ENCODE measurements at places on chromosomes 2 and 18.

GRCh38 chr2:3249476-3249962 lies 128.1 kb downstream of the EIPR1 start:
- no peak for DNase-seq

GRCh38 chr2:42192652-42193566 lies 23.8 kb downstream of the EML4 start:
- DNase-seq, result no peak

DNA sequence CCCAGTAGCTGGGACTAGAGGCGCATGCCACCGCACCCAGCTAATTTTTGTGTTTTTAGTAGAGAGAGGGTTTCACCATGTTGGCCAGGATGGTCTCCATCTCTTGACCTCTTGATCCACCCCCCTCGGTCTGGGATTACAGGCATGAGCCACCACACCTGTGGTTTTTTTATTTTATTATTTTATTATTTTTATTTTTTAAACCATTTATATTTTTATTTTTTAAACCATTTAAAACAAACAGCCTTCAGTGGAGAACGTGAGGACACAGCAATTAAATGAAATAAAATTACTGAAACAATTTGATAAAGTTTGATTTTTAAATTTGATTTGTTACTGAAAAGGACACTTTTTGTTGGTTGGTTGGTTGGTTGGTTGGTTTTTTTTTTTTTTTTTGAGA lies 181.0 kb downstream of the AGAP1 start:
- no peak for DNase-seq

GRCh38 chr2:222504719-222505118 lies 80.4 kb downstream of the SGPP2 start:
- DNase-seq, result no peak

- DNase-seq, result no peak
Measured at GRCh38 chr2:15348636-15349035, 212.5 kb downstream of the NBAS start.

DNA sequence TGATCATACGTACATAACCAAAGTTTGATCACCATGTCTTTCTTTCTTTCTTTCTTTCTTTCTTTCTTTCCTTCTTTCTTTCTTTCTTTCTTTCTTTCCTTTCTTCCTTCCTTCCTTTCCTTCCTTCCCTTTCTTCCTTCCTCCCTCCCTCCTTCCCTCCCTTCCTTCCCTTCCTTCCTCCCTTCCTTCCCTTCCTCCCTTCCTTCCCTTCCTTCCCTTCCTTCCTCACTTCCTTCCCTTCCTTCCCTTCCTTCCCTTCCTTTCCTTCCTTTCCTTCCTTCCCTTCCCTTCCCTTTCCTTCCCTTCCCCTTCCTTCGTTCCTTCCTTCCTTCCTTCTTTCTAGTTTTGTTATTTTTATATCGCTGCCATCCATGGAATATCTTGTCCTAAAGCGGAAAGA lies 406.7 kb upstream of the DDX18 start:
- DNase-seq, result no peak

DNA sequence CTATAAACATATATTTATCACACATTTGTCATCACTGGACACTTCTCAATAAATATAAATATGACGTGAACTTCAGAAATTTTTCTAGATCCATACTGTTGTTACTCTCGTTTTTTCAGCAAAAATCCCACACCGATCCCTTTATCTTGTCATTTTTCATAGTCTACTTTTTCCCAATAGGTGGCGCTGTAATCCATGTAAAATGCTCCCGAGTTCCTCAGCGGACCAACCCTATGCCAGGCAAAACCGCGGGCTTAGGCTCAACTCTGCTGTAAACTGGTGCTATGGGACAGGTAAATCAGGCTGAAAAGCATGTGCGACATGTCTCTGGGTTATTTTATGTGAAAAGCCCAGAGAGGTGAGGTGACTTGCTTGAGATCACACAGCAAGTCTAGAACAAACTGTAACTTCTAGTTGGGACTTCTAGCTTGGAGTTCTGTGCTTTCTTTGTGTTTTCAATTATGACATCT lies 104.0 kb downstream of the COBLL1 start:
- DNase-seq, result peak; percentile 33

Data from KG1 (cell line).